ENCODE measurements at places on chromosomes 11 and 22.
A peak's percentile ranks its signal among the peaks of the same experiment; 100 is the strongest.

DNA sequence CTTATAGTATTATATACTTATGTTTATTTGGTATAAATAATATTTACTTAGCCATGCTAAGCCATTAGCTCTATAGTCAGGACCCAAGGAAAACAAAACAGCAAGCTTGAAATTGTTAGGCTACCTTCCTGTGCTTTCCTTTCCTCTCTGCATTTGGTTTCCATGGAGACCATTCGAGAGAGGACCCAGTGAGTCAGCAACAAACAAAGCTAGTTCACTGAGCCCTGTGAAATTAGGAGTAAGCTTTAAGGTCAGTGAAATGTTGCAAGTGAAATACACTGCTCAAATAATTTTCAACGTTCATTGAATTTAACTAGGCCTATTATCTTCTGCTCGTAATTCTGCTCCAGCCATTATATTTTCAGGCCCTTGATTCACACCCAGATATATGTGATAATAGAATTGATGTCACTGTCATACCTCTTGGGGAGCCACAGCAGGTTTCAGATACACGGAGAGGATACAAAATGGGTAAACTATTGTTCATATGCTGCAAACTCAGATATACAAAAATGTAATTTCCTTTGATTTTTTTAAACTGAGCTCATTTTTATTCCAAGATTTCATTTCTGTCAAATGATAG, 9.1 kb upstream of the OR10D3 start:
- DNase-seq, result no peak

DNA sequence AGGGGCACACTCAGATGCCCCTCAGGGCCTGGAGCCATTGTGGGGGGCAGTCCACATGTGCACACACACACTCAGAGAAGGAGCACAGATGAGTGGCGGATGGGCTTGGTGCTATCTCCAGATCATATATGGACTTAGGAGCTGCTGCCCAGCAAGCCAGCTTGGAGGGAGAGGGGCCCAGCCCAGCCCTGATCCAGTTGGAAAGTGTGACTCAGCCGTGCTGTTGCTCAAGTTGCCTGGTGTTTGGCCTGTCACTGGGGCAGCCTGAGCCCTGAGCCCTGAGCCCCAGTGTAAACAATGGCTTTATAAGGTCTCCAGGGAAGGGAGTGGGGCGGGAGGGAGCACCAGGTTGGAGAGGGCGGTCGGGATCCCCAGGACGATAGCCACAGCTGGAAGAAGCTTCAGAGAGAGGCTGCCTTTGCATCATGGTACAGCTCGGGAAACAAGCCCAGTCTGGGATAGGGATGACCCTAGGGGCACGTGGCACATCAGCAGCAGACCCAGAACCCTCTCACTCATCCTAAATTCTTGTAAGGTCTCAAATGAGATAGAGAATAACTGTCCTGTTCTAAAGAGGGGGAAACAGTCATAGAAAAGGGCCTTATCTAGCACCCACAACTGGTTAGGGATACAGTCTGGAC, 4.8 kb downstream of the SELENOM start:
- DNase-seq, result no peak

DNA sequence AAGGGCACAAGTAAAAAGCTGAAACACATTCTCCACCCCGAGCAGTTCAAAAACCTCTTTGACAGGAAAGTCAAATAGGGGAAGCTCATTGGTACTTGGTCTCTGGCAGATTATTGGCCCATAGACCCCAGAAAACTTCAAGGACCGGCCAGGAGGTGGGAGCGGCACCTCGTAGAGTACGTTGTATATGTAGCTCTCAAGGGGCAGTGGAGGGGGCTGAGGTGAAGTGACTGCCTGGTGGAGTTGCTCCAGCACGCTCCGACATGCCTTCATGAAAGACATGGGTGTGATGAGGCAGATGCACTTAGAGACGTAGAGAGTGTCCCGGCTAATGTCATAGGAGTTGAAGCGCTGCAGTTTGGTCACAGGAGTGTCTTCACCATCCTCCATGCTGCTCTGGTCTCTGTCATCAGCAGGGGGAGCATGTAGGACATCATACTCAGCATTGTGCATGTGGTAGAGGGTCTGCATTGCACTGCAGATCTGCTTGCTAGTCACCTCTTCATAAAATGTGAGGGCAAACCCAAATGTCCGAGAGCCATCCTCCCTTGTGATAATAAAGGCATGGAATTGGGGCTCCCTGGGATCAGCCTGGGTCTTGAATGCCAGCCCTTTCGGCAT, 61.3 kb downstream of the DENND5A start:
- DNase-seq, result no peak

- DNase-seq, result no peak
Observed at GRCh38 chr11:122422682-122423081, 232.8 kb upstream of the UBASH3B start.

DNA sequence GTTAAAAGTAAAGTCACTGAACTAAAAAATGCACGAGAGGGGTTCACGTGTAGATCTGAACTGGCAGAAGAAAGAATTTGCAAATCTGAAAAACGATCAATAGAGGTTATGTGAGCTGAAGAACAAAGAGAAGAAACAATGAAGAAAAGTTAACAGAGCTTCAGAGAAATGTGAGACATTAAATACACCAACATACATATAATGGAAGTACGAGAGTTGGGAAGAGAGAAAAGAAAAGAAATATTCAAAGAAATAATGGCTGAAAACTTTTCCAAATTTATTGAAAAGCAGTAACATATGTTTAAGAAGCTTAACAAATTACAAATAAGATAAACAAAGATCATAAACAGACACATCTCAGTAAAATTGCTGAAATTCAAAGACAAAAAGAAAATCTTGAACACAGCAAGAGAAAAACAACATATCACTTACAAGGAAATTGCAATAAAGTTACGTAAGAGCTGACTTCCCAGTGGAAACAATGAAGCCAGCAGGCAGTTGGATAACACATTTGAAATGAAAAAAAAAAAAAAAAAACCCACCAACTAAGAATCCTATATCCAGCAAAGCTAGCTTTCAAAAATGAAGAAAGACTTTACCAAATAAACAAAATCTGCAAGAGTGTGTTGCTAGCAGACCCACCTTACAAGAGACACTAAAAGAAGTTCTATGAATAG, 56.8 kb downstream of the EMSY start:
- no peak for DNase-seq

DNA sequence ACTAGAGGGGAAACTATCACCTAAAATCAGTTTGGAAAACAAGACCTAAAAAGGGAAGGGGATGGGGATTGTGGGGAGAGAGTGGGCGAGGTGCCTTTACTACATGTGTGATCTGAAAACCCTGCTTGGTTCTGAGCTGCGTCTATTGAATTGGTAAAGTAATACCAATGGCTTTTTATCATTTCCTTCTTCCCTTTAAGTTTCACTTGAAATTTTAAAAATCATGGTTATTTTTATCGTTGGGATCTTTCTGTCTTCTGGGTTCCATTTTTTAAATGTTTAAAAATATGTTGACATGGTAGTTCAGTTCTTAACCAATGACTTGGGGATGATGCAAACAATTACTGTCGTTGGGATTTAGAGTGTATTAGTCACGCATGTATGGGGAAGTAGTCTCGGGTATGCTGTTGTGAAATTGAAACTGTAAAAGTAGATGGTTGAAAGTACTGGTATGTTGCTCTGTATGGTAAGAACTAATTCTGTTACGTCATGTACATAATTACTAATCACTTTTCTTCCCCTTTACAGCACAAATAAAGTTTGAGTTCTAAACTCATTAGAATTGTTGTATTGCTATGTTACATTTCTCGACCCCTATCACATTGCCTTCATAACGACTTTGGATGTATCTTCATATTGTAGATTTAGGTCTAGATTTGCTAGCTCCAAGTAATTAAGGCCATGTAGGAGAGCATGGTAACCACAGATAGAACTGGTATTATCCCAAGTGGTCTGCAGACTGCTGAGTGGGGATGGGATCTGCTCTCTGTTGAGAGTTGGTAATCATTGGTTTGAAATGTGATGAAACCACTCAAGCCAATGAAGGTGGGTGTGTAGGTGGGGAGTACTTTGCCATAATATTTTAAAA, 3.6 kb downstream of the NEAT1 start:
- no peak for DNase-seq

DNA sequence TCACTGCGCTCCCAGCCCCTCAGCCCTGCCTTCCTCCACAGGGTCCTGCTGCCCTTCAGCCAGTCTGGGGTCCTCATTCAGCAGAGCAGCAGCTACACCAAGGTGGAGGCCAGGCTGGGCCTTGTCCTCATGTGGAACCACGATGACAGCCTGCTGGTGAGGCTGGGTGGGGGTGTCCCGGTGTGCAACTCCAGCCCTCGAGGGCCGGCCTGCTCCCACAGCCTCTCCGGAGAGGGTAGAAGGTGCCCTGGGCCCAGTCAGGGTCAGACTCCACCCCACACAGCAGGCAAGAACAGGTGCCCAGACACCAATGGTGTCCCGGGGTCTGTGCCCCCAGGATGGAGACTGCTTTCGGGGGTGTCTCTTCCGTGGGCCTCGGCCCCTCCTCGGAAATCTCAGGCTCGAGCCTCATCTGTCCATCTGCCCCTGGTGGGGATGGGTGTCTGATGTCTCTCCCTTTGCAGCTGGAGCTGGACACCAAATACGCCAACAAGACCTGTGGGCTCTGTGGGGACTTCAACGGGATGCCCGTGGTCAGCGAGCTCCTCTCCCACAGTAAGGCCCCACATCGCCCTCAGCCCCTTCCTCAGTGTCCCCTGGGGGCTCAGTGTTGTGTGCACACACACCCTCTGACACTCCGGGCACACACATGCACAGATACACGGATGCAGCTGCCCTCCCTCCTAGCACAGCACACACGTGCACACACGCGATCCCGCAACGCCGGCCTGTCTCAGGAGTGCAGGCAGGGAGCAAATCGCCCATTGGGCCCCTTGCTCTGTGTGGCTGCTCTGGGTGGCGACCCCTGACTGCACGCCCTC, 4.9 kb downstream of the MUC5AC start:
- DNase-seq, result peak; percentile 61

DNA sequence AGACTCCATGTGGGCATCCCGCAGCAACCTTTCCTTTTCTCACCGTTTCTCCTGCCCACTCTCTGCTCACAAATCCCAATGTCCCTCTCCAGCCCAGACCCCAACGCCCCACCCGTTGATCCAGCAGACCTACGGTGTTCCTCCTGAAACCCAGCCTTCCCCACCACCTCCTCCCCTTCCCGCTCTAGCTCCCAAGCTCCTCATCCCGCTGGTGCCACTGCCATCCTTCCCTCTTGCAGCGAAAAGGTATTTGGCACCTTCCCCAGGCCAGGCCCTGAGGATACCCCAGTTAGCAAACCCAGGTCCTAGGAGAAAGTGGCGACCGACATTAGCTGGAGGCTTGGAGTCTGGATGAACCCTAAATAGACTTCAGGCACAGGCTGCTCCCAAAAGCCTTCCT, 84.0 kb upstream of the RTL6 start:
- DNase-seq, result no peak

DNA sequence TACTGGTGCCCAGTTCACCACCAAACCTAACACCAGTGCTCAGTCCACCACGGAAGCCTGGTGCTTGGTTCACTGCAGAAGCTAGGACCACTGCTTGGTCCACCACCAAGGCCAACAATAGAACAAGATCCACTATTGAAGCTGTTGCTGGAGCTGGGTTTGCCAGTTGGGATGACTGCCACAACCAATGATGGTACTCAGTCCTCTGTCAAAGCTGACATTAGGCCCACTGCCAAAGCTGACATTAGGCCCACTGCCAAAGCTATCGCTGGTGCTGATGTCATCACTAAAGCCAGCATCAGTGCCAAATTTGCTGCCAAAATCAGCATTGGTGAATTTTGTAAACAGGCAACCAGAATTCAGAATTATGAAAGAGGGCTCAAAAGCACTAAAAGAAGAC, 1850.2 kb upstream of the RAG2 start:
- no peak for DNase-seq

DNA sequence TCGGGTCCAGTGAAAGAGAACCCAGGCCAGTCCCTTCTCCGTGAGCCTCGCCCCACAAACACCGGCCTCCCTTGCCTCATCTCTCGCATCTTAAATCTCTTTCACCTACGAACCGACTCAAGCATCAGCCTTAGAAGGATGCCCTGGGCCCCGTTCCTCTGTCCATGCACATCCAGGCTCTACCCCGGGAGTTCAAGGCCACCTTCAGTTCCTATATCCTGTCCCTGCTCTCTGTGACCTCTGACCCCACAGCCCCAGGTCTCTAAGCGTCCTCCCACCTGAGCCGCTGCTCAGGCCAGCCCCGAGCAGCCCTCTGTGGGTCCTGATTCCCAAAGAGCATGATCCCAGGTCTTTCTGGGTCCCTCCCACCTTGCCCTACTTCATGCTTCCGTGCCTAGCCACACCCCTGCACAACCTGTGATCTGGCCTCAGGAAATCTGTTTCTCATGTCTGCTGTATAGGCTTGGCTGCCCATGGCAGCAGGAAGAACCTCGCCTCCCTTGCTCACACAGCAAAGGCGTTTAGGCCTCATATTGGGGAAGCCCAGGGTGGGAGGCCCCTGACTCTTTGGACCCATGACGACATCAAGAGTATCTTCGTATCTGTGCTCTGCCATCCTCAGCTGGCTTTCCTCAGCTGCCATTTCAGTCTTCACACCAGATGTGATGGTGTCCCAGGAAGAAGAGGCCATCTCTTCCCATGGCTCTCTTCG, 77.5 kb upstream of the SEPTIN5 start:
- DNase-seq, result peak; percentile 38

GRCh38 chr11:61897387-61898246, 6.3 kb upstream of the FADS3 start:
- DNase-seq, result peak; percentile 86

- DNase-seq, result no peak
Observed at GRCh38 chr11:65791719-65792213, 4.9 kb downstream of the OVOL1 start.

GRCh38 chr11:110100476-110101240, 7.5 kb downstream of the ZC3H12C start:
- DNase-seq, result no peak

GRCh38 chr11:62573006-62573591, 592 bp downstream of the EEF1G start:
- no peak for DNase-seq

DNA sequence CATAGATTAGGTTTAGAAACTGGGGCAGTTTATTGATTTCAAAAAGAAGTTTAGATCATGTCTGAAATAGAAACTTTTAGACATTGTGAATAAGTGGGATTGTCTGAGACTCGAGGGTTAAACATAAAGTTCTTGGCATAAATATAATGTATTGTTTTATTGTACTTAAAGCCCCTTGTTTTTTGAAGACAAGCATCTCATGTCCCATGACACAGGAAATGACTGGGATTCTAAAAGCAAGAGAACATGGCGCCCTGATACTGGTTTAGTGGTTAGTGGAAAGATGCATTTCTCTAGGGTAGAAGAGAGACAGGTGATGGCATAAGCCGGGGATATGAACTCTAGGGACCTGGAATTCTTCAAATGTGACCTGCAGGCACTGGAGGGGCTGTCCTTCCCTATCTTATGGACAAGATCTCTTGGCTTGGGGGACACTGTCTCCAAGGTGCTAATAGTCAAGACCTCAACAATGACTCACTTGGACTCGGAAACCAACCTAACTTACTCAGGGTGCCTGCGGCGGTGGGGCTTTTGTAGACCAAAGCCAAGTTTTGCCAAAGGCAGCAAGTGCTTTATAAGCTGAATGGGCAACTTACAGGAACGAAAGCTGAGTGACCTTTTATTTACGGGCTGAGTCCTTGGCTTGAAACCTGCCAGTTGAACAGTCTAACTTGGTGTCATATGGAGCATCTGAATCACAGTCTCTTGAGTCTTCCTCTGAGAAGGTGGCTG, 48.2 kb downstream of the UBASH3B start:
- DNase-seq, result no peak

- no peak for DNase-seq
Observed at GRCh38 chr11:88300888-88301487, 36.5 kb downstream of the CTSC start.

All from left forelimb (tissue), 1 donor.